Activated CD4-positive, alpha-beta T cell treated with anti-CD3 and anti-CD28 coated beads, Interleukin-2, amount 50 U/mL, for 24 hours (primary cell): ENCODE measurements at places on chromosomes 4 and X.

GRCh38 chr4:17038510-17039176 is 140.2 kb upstream of the LDB2 start:
- no peak for DNase-seq

- DNase-seq: no peak
Measured at GRCh38 chr4:102625232-102625930, 124.2 kb downstream of the NFKB1 start.

DNA sequence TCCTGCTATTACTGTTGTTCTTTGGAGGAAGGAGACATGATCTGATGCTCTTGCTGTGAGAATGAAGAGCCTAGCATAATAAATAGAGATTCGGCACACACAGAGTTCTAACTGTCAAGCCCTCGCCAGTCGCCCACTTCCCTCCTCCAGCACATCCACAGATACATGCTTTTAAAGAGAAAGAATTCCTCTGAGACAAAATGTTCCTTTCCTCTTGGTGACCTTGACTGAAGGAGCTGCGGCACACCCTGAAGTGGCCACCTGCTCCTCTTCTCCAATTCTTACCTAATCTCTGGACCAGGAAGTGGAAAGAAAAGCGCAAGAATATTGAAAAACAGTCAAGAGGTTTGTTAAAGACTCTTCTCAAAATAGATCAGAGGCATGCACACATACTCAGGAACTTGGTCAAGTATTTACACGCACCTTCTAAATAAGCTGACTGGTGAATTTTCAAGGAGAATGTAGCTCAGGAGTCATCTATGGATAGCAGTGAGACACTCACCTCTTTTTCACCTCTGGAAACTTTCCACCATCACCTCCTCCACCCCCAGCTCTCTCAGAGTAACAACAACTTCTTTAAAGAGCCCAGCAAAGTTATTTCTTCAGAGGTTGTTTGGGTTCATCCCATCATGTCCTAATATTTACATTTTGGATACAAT is 95.4 kb downstream of the PARM1 start:
- no peak for DNase-seq

DNA sequence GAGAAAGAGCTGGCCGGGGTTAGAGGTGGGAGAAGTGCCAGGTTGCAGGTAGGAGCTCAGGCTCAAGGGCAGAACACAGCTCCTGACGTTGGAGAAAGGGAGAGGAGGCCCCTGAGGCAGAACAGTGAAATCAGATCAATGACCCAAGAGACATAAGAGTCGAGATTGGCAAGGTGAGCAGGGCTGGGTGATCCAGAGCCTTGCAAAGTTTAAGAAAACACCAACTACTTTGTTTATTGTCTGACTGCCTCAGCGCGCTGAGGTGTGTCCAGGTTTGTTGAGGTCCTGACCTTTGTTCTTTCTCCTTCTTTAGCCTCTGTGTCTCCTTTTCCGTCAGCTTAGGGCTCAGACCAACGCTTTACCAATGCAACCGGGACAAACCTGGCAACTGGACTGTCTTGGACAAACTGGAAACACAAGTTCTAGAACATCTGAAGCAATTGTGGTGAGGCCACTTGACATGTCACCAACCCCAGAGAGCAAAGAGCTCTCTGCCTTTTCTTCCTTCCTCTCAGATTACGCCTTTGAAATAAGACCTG is 28.3 kb downstream of the CHRNA9 start:
- no peak for DNase-seq

GRCh38 chr4:153502584-153502983 is 36.4 kb downstream of the TMEM131L start:
- no peak for DNase-seq

- DNase-seq: no peak
Measured at GRCh38 chr4:140252141-140252741, 98.3 kb upstream of the MAML3 start.

- DNase-seq: no peak
Measured at GRCh38 chr4:179836179-179837075, 2394.2 kb upstream of the AGA start.

GRCh38 chr4:52932591-52933470 is 70.7 kb downstream of the RASL11B start:
- DNase-seq: no peak

GRCh38 chr4:14308229-14308651 is 680.7 kb upstream of the BOD1L1 start:
- DNase-seq: no peak

DNA sequence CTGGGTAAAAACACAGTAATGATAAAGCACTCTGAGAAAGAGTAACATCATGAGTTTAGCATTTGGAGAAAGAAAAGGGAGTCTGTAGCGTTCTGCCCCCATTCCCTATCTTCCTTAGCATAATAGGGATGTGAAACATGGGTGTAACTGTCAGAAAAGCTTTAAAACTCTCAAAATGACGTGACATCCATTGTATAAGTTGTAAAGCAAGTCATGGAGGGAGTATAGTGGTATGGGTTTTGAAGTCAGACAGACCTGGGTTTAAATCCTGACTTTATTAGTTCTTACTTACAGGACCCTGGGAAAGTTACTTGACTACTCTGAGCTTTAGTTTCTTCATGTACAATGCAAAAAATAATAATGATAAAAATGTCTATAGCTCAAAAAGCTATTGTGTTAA is 17.1 kb downstream of the FBXO8 start:
- DNase-seq: no peak

DNA sequence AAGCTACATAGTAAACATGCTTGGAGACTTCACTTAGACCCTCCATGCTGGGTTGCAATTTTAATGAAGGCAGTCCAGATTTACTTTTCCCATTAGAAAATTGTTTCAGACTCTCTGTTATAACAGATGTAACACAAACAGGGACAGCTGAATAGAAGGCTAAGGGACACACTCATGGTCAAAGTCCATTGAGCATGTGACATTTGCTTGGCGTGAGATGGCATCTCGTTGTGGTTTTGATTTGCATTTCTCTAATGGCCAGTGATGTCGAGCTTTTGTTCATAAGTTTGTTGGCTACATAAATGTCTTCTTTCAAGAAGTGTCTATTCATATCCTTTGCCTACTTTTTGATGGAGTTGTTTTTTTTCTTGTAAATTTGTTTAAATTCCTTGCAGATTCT is 358.2 kb upstream of the CLNK start:
- no peak for DNase-seq

GRCh38 chrX:120372667-120373370 is 10.9 kb downstream of the ATP1B4 start:
- no peak for DNase-seq

DNA sequence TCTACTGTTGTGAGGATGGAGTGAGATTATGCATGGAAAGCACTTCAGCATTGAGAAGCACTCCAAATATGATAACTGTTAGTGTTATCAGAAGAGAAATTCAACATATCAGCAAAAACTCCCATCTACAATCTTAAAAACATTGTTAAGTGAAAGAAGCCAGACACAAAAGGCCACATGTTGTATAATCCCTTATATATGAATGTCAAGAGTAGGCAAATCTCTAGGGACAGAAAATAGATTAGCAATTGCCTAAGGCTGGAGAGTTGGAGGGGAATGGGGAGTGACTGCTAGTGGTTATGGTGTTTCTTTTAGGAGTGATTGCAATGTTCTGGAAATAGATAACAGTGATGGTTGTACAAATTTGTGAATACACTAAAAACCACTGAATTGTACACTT is 122.5 kb upstream of the LNX1 start:
- no peak for DNase-seq

GRCh38 chr4:17647927-17648326 is 33.5 kb downstream of the MED28 start:
- no peak for DNase-seq

GRCh38 chr4:111813555-111814140 is 331.6 kb upstream of the FAM241A start:
- no peak for DNase-seq

GRCh38 chrX:15356444-15356843 is 21.1 kb upstream of the PIGA start:
- DNase-seq: no peak

- no peak for DNase-seq
Measured at GRCh38 chrX:45986971-45987370, 558.2 kb downstream of the ZNF674 start.

- DNase-seq: no peak
Measured at GRCh38 chr4:100391086-100391485, 126.7 kb downstream of the EMCN start.

DNA sequence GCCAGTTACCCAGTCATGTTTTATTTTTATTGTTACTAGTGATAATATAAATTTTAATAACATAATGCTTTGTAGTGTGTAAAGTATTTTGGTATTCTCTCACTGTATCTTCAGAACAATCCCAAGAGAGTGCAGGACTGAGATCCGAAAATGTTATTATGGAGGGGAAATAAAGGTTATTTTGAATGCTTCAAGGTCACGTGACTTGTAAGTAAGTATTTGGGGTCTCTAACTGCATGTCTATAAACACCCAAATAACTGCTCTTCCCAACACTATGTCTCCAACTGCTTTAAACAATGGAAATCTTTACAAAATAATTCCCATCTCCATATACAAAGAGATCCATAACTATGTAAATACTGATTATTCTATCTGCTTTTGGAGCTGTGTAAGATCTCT is 302.2 kb downstream of the LDB2 start:
- DNase-seq: no peak

DNA sequence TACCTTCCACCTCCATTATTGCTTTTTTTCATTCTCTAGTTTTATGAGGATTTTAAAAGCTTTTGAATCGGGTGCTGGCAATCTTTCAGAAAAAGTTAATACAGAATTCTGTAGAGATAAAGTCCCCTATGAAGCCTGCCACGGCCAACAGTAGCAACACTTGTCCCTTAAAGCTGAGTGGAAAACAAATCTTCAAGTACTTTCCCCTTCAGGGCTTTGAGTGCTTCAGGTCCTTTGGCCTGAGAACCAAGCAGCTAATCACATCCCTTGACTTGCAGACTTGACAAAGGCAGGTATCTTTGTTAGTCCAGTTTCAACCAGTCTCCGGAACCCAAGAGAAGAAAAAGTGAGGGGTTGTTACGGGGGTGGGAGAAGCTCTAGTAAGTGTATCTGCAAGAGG is 144.4 kb downstream of the ATG4A start:
- no peak for DNase-seq

DNA sequence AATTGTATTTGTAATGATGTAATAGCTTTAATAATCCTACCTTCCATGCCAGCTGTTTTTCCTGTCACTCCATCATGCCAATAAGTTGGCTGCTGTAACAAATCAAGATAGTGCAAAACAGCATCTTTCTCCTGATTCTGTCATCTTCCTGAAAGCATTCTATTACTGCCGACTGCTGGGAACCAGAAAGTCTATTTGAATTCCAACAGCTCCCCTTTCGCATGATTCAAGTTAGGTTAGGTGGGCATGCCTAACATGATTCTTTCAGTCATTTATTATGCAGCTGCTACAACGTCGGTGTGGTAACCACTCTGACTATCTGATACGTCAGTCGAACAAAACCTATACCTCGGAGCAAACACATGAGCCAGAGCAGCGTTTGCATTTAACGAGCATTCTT is 127.9 kb upstream of the DMD start:
- DNase-seq: no peak

DNA sequence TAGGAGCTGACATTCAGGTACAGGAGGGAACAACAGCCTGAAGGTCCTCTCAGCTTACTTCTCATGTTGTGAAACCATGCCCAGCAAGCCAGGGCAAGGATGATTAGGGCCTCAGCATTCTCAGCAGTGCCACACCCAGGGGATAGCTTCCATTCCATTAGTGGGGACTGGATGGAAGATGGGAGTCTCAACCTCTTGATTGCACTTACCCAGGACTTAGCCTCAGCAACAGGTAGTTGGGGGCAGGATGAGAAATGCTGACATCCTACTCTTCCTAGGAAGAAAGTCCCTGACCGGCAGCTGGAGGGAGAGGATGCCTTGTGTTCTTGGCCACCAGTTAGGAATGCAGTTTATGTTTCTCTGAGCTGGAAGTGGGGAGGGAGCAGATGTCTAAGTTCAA is 8.8 kb upstream of the BEX3 start:
- no peak for DNase-seq

GRCh38 chr4:138898282-138898681 is 117.3 kb upstream of the NOCT start:
- no peak for DNase-seq

DNA sequence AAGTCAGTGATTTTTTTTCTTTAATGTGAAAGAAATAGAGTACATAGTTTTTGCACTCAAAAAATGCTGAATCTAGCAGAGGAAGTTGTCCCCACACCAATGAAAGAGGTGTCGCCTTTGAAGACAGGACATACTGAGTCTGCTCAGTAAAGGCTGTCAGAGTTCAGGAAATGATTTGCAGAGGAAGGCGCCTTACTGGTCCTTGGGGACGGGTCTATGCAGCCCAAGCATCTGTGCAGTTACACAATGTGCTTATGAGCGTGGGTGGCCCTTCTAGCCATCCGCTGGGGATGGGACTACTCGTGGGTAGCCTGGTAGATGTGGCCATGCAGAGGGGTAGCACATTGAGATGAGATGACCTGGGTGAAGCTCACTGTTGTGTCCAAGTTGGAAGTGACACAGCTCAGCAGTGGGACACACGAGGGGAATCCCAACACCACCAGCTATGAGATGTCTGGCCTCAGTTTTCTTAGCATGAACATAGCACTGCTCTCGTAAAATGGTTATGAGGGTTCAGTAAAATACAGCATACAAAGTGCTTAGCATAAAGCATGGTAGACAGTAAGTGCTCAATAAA is 116.5 kb upstream of the RBPJ start:
- DNase-seq: no peak

- no peak for DNase-seq
Measured at GRCh38 chr4:82998898-82999297, 11.7 kb downstream of the LIN54 start.

GRCh38 chr4:148030193-148030873 is 298.4 kb downstream of the ARHGAP10 start:
- DNase-seq: no peak

GRCh38 chr4:39051492-39051891 is 10.5 kb upstream of the KLHL5 start:
- DNase-seq: no peak

GRCh38 chr4:156496797-156497196 is 474.8 kb downstream of the PDGFC start:
- no peak for DNase-seq

DNA sequence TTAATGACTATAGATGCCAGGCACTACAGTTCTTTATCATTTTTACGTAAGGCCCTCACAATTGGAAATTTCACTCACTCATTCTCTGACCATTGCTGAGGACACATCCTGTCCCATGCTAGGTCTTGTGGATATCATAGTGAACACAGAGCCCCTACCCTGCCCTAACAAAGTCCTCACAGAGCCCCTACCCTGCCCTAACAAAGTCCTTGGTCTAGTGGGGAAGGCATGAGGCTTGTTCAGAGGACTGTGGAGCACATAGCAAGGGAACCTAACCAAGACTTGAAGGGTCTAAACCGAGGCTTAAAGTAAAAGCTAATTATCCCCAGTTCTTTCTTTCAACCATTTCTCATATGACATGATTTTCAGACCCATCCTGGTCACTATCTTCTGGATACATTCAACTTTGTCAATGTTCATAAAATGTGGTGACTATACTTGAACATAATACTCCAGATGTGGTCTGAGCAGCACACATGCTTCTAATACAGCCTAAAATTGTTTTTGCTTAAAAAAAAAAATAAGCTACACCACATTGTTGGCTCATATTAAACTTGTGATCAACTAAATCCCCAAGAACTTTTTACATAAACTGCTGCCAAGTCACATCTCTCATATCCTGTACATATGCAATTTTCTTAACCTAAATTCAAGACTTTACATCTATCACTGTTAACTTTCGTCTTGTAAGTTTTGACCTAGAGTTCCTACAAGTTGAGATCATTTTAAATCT is 77.0 kb downstream of the GPC3 start:
- no peak for DNase-seq
